ENCODE measurements at places on chromosomes 12 and 14.

DNA sequence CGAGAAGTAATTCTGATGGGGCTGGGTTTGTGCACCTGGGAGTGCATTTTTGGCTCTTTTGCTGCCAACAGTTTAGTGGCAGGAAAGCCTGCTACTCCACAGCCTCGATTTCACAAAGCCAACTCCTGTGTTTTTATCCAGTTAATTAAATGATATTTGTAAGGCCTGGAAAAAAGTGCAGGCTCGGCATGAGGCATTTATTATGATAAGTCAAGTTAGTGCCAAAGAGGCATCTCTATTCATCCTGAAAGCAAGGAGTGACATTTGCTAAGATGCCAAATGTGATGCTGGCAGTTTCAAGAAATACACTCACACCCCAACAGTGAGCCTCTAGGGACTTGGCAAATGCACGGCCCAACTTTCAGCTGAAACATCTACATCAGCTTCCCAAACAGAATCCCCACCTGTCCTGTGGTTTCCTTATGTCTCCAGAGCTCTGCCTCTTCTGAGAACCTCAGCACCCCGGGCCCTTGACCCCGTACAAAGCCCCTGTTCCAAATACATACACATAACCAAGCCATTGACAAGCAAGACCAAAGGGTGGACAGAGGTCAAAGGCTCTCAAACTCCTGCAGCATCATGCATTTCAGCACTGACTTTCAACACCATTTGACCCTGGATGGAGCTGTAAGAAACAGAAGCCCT, 955.1 kb upstream of the TMEM132C start:
- H3K4me3 ChIP-seq, result no peak overlapping the region
- no peak overlapping the region for H3K27ac ChIP-seq
- no peak for DNase-seq
- H3K4me1 ChIP-seq, result no peaks in the 10 kb centered on the region
- H3K27me3 ChIP-seq, result no peaks in the 10 kb centered on the region

DNA sequence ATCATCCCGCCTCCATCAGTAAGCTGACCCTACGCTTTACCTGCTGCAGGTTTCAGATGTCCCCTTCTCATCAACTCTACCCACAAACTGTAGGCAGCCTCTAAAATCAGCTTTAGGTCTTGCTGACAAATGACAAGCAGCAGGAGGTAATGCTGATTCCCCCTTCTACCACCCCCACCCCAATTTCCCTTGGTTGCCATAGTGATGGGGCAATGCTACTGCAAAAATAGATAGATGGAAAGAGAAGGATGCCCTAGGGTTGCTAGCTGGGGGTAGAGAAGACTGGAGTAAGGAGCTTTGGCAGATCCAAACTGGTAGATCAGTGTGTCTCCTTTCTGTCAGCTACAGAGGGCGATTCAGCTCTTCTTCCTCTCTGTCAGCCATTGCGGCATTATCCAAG, 19.8 kb upstream of the PDE1B start:
- H3K36me3 ChIP-seq, result no peaks in the 10 kb centered on the region
- DNase-seq, result no peak
- H3K27ac ChIP-seq, result no peak overlapping the region
- no peaks in the 10 kb centered on the region for H3K4me1 ChIP-seq
- H3K4me3 ChIP-seq, result no peak overlapping the region

DNA sequence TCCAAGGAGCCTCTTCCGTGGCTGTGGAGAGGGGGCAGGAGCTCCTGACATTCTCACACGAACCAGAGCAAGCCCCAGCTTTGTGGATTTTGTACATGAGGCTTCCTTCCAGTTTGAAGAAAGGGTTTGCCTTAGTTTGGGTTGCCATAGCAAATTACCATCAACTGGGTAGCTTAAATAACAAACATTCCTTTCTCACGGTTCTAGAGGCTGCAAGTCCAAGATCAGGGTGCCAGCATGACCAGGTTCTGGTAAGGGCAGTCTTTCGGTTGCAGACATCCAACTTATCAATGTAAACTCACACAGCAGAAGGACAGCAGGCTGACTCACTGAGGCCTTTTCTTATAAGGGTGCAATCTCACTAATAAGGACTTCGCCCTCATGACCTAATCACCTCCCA, 25.9 kb upstream of the STAB2 start:
- no peak for DNase-seq
- H3K4me3 ChIP-seq, result no peak overlapping the region
- H3K27me3 ChIP-seq, result no peaks in the 10 kb centered on the region
- H3K4me1 ChIP-seq, result no peaks in the 10 kb centered on the region

- H3K4me1 ChIP-seq, result no peaks in the 10 kb centered on the region
- H3K27me3 ChIP-seq, result no peaks in the 10 kb centered on the region
- H3K36me3 ChIP-seq, result no peaks in the 10 kb centered on the region
Measured at GRCh38 chr12:7075518-7075917, 15.0 kb downstream of the C1S start.

- H3K36me3 ChIP-seq, result no peaks in the 10 kb centered on the region
- H3K4me3 ChIP-seq, result no peak overlapping the region
- DNase-seq, result no peak
- H3K4me1 ChIP-seq, result no peaks in the 10 kb centered on the region
- H3K27ac ChIP-seq, result no peak overlapping the region
Measured at GRCh38 chr12:29797565-29798355, 14.0 kb upstream of the TMTC1 start.

- DNase-seq, result no peak
- no peak overlapping the region for H3K27ac ChIP-seq
- no peaks in the 10 kb centered on the region for H3K36me3 ChIP-seq
- no peaks in the 10 kb centered on the region for H3K27me3 ChIP-seq
Measured at GRCh38 chr12:22088886-22089285, 42.9 kb downstream of the CMAS start.

DNA sequence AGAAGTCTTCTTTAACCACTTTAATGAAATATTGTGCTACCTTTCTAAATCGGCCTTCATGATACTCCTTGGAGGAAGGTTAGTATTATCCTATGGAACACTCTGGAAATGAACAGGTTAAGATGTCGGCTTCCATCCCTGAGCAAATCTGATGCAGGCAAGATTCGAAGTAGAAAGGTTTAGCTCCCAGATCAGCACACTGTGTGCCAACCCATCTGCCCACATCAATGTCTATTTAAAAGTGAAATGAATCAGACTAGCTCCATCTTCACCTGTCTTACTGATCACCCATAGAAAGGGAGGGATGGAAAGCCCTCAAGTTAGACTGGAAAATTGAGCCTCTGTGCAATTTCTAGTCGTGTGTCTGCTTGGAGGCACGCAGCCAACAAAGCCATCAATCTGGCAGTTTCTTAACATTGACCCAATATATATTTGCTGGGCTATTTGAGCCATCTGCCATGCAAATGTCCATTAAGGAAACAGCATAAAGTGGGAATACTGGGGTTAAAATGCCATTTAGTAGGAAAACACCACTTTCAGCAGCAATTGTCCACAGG, 506.1 kb downstream of the RMST start:
- no peaks in the 10 kb centered on the region for H3K4me1 ChIP-seq
- H3K4me3 ChIP-seq, result no peak overlapping the region
- DNase-seq, result no peak
- H3K36me3 ChIP-seq, result no peaks in the 10 kb centered on the region

- H3K4me3 ChIP-seq, result no peak overlapping the region
- H3K27me3 ChIP-seq, result no peaks in the 10 kb centered on the region
- no peak for DNase-seq
Measured at GRCh38 chr14:59428581-59429012, 36.6 kb downstream of the GPR135 start.

GRCh38 chr12:113887906-113888305, 78.2 kb downstream of the RBM19 start:
- H3K4me3 ChIP-seq, result no peak overlapping the region
- DNase-seq, result no peak
- H3K27ac ChIP-seq, result no peak overlapping the region

DNA sequence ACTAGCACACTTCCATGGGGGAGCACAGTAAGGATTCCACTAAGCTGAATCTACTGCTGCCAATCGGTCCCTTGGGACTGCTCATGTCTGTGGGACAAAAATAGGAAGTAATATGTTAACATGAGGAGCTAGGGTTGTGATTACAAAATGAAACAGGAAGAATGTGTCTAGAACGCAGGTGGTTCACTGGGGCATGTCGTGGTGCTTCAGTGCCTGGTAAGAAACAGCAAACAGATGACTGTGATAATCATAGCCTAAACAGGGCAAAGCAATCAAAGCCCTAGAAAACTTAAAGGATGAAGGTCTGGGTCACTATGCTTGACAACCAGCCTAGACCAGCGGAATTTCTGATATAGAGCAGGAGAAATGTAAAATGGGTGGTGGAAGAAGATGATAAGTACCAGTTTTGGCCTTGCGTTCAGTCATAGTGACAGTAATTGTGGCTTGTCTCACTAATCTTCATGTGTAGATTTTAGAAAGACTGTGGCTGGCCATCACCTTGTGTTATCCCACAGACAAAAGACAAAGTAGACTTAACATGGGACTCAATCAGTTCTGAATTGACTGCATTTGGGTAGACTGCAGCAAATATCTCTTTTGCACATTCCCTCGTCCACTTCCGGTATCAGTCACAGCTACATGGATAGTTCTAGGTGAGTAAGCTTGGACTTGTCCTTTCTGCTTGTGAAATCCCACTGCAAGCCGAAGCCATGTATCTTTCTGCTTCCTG, 51.4 kb downstream of the WASHC3 start:
- no peaks in the 10 kb centered on the region for H3K36me3 ChIP-seq
- H3K27me3 ChIP-seq, result no peaks in the 10 kb centered on the region
- no peak overlapping the region for H3K4me3 ChIP-seq
- no peak overlapping the region for H3K27ac ChIP-seq
- DNase-seq, result no peak

GRCh38 chr12:86275356-86275755, 19.2 kb upstream of the MGAT4C start:
- no peaks in the 10 kb centered on the region for H3K36me3 ChIP-seq
- no peak overlapping the region for H3K27ac ChIP-seq
- no peaks in the 10 kb centered on the region for H3K27me3 ChIP-seq
- no peak for DNase-seq
- H3K4me1 ChIP-seq, result no peaks in the 10 kb centered on the region
- no peak overlapping the region for H3K4me3 ChIP-seq

- H3K36me3 ChIP-seq, result no peaks in the 10 kb centered on the region
- no peaks in the 10 kb centered on the region for H3K27me3 ChIP-seq
- H3K27ac ChIP-seq, result no peak overlapping the region
Measured at GRCh38 chr12:109721276-109721675, 7.7 kb downstream of the FAM222A start.

- no peak for DNase-seq
- no peaks in the 10 kb centered on the region for H3K27me3 ChIP-seq
- no peak overlapping the region for H3K4me3 ChIP-seq
- no peaks in the 10 kb centered on the region for H3K4me1 ChIP-seq
Measured at GRCh38 chr14:48349689-48350088, 674.3 kb upstream of the MDGA2 start.

DNA sequence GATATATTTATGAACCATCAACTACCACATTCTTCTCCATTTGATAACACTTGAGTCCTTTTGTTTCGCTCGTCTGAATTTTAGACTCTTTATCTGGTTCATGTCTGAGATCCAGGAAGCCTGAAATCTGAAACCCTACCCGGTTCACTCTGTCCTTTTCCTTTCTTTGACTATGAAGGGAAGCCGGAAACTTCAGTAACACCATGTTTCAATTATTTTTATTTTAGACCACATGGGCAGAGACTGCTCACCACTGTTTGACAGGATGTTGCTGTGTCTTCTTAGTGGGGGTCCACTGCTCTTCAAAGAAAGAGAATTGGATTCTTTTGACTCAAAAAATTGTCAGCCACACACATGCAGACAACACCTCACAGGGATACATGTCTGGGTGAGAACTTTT, 331.9 kb upstream of the FLRT2 start:
- H3K4me3 ChIP-seq, result no peak overlapping the region
- no peaks in the 10 kb centered on the region for H3K36me3 ChIP-seq
- no peak overlapping the region for H3K27ac ChIP-seq
- DNase-seq, result no peak

- DNase-seq, result no peak
- no peaks in the 10 kb centered on the region for H3K27me3 ChIP-seq
- no peak overlapping the region for H3K4me3 ChIP-seq
- peaks cover 4% of the 10 kb centered on the region for H3K4me1 ChIP-seq
- no peaks in the 10 kb centered on the region for H3K36me3 ChIP-seq
- no peak overlapping the region for H3K27ac ChIP-seq
Measured at GRCh38 chr12:101642115-101643067, 47.6 kb downstream of the MYBPC1 start.

GRCh38 chr12:13219320-13219719, 22.8 kb downstream of the EMP1 start:
- DNase-seq, result no peak
- H3K4me3 ChIP-seq, result no peak overlapping the region
- H3K36me3 ChIP-seq, result no peaks in the 10 kb centered on the region
- no peaks in the 10 kb centered on the region for H3K27me3 ChIP-seq
- H3K27ac ChIP-seq, result no peak overlapping the region
- no peaks in the 10 kb centered on the region for H3K4me1 ChIP-seq

- H3K36me3 ChIP-seq, result no peaks in the 10 kb centered on the region
- no peaks in the 10 kb centered on the region for H3K27me3 ChIP-seq
- no peak overlapping the region for H3K27ac ChIP-seq
- no peaks in the 10 kb centered on the region for H3K4me1 ChIP-seq
Measured at GRCh38 chr12:1844661-1845409, 24.5 kb downstream of the LRTM2 start.

- no peaks in the 10 kb centered on the region for H3K36me3 ChIP-seq
- H3K27me3 ChIP-seq, result no peaks in the 10 kb centered on the region
- no peak for DNase-seq
- no peak overlapping the region for H3K4me3 ChIP-seq
- H3K27ac ChIP-seq, result no peak overlapping the region
Measured at GRCh38 chr12:52647601-52648000, 4.4 kb downstream of the KRT2 start.
